ENCODE measurements at places on chromosomes 1 and 21. TPM values are rescaled to one million over a fixed set of nuclear protein-coding genes. Genes with fewer than 3 reads are reported as not detected.

KCNA2 gene
- not detected for total RNA-seq

TSSK3 gene
- total RNA-seq, result not detected

MXRA8 gene
- total RNA-seq, result 316 TPM

STYXL2 gene
- not detected for total RNA-seq

WNT2B gene
- 12.0 TPM for total RNA-seq

NGF gene
- 1.3 TPM for total RNA-seq

DNA sequence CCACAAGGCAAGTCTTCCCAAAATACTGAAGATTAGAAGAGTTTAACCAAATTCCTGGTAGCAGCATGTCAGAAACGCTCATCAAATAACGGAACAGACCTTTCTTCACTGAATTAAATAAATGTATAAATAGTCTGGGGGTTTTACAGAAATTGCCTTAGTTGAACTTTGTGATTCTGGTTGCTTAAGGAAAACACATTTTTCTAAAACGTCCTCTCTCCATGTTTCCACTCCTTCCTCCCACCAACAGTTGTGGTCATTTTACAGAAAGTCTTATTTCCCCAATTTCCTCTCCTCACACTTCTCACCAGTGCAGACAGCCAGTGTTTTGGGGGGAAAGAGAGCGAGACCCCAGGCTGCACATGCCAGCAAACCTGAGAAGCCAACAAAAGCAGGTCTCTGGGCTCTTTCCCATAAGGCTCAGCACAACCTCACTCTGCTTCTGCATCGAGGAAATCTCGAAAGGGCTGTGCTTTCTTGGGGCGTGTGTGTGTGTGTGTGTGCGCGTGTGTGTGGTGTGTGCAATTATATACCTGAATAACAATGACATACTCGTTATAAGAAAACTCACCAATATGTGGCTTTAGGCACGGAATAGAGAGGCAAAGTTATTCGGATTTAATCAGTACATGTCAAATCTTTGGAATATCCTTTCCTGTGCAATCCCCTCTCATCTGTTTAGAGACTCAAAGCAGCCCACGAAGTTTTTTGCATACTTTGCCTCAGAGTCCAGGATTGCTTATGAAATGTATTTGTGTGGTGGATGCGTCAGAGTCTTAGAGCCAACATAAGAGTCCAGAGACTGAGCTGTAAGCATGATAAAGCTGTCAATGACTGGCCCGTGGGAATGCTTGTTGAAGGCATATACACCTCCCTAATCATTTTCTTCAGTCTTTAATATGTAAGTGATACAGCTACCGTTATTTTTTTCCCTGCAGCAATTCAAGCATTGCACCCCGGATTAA is 2.0 kb downstream of the KCNJ15 start:
- peak; percentile 64 for DNase-seq

GRCh38 chr1:67441183-67441582 is 11.0 kb upstream of the SERBP1 start:
- DNase-seq, result no peak

DNA sequence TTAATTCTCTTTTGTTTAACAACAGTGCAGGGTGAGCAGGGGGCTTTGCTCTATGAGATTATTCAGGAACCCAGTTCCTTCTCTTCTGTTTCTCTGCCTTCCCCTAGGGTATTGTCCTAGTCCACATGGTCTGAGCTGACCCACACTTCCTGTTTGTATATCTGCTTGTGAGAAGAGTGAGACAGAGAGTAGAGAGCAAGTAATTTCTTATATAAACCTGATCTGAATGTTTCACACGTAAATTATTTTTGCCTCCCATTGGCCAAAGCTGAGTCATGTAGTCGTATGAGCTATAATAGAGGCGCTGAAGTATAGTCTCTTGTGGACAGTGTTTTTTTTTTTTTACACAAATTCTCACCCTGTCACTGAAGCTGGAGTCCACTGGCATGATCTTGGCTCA is 134.2 kb upstream of the SERTAD4 start:
- no peak for DNase-seq

- DNase-seq, result no peak
These were observed 7.7 kb upstream of the FBLIM1 start for GRCh38 chr1:15750924-15751323.

DNA sequence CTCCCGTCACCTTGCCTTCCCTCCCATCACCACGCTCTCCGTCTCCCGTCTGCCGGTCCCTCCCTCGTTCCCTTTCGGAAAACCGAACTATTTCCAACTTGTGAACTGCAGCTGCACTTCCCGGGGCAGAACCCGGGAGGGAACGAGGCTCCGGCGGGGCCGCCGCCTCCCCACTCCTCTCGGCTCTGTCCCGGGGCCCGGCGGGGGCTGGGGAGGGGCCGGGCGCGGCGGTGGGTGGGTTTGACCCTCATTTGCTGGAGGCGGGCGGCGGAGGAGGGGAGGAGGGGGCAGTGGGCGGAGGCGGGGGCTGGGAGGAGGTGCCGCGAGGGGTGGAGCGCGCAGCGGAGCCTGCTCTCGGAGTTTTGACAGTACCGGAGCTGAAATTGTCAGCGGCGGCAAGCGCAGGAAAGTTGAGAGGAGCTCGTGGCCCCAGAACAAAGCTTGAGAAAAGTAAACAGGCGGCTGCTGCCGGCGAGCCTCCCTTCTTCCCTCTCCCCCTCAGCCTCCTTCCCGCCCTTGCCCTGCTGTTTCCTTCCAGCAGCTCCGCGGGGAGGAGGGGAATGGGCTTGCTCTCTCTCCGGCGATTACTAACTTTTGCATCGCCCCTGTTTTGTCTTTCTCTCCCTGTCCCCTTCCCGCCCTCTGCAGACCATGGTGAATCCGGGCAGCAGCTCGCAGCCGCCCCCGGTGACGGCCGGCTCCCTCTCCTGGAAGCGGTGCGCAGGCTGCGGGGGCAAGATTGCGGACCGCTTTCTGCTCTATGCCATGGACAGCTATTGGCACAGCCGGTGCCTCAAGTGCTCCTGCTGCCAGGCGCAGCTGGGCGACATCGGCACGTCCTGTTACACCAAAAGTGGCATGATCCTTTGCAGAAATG is 2.9 kb downstream of the LMO4 start:
- peak; percentile 76 for DNase-seq

- DNase-seq, result peak; percentile 58
These were observed 569.1 kb downstream of the NPHP4 start for GRCh38 chr1:5423109-5423508.

DNA sequence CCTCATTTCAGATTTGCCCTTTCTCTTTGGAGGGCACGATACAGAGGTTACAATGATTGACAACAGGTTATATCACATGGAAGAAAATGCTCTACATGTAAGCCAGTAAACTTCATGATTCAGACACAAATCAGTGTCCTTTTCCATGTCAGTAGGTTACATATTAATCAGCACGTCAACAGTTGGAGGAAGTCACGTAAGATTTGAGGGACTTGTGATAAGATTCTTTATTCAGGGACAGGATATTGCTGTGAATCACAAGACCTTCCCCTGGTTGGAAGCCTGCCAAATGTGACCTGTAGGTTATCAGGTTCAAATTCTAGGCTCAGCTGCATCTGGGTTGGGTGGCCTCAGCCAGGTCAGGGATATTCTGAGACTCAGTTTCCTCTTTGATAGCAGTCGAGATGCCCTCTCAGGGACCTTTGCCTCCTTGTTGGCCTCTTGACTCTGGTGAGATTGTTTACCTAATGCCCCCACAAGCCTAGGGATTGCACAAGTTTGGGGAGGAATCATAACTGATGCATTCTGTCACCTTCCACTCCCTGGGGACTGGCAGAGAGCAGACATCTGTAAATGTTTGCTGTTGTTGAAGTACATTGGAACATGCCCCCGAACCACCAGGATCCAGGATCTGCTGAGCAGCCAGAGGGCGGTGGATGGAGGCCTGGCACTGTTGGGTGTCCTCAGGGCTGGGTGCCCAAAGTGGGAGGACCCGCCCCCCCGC is 31.9 kb downstream of the SERINC2 start:
- DNase-seq, result no peak

GRCh38 chr1:41038110-41038509 is 16.6 kb upstream of the SLFNL1 start:
- DNase-seq, result no peak

DNA sequence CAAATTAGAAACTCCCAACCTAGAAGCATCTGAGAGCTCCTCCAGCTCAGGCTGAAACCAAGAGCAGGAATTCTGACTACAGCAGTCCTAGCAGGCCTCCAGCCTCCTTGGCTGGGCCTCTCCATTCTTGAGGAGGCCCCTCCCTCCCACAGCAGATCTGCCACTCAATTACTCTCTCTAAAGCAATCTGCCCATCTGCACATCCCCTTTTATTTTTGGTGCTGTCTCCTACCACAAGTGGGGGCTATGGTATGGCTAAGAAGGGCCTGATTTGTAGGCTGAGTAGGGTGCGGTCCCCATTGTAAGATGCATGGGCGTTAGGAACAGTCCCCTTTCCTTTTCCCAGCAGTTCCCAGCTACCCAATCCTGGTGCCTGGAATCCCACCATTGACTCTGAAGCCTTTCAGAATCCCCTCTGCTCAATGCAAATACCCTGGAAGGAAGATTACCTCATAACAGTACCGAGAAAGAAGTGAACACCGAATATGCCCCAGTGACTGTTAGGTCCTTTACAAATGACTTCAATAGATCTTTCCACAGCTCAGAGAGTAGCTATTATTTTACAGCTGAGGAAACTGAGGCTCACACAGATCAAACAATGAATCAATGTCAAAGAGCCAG is 11.6 kb upstream of the TTC39A start:
- no peak for DNase-seq

DNA sequence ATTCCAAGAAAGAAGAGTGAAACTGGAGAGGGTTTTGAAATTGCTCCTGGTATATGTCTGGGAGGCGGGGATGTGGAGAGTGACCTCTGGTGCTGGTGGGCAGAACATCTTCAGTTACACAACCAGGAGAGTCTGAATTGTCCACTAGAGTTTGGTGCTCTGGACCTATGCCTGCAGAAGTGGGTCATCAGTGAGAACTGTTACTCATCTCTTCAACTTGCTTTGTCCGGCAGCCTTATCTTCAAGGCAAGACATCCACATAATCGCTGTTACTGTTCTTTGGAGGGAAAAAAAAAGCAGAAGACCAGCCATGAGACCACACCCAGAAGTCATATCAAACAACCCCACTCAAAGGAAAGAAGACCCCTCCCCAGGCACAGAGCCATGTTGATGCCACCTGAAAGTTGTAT is 14.9 kb downstream of the SH2D1B start:
- DNase-seq, result peak; percentile 25

- DNase-seq, result no peak
These were observed 9.6 kb upstream of the RNF223 start for GRCh38 chr1:1083416-1084371.

DNA sequence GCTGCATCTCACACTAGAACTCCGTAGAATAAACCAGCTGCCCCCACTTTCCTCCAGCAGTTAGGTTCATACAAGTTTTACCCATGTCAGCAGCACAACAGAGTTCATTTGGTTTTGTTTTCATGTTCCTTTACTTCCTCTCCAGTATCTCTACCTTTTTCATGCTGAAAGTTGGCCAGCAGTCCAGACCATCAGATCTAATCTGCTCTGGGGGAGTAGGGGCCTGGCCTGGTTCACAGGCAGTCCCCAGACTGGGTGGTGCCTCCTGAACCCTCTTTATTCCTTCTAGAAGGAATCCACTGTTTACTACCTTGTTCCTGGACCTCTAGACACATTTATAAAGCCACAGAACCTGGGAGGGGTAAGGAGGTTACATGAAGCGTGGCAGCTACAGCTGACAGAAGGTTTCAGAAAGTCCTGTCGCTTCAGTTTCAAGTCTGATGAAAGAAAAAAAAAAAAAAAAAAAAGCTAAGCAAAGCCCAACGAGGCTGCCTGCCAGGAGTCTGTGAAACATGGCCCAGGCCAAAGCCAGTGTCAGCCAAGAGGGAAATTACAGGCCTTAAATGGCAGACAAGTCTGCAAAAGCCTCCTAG is 184.6 kb upstream of the JUN start:
- DNase-seq, result peak; percentile 77

Data from MG63 (cell line).